ENCODE measurements at places on chromosomes 11 and 22.
A peak's percentile ranks its signal among the peaks of the same experiment; 100 is the strongest.

DNA sequence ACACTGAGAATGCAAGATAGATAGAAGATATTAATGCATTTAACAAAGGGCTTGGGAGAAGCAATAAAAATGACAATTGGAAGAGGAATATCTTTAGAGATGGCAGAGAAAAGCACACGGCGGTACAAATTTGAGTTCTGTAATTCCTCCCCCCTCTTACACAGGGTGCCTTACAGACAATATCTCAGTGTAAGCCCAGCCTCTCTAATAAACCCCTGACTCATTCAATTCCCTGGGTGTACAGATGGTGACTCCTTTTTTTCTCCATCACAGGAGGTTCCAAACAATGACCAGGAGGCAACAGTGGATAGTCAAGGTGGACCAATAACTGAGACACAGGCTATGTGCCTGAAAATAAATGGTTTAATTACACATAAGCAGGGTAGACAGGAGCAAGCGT lies 598.6 kb downstream of the OPCML start:
- DNase-seq, result no peak

- no peak for DNase-seq
Observed at GRCh38 chr22:47858773-47859306, 1096.4 kb downstream of the TBC1D22A start.

DNA sequence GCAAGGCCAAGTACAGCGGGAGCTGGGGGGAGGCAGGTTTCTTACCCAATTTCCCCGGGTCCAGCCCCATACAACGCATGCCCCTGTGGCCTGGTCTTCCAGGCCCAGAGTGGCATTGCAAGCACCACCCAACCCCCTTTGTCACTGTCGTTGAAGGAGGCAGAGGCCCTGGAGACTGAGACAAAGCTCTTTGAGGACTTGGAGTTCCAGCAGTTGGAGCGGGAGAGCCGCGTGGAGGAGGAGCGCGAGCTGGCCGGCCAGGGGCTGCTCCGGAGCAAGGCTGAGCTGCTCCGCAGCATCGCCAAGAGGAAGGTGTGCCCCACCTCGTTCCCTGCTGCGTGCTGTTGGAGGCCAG lies 27.8 kb downstream of the PHLDB1 start:
- no peak for DNase-seq

GRCh38 chr22:44395118-44396005 lies 82.6 kb upstream of the SHISAL1 start:
- DNase-seq, result no peak

- no peak for DNase-seq
Observed at GRCh38 chr11:118241764-118242098, 10.4 kb downstream of the MPZL3 start.

GRCh38 chr11:59754494-59754858 lies 700 bp upstream of the STX3 start:
- DNase-seq, result no peak

GRCh38 chr11:959027-959426 lies 33.4 kb downstream of the AP2A2 start:
- no peak for DNase-seq

- no peak for DNase-seq
Observed at GRCh38 chr11:86737737-86738136, 62.6 kb upstream of the PRSS23 start.

DNA sequence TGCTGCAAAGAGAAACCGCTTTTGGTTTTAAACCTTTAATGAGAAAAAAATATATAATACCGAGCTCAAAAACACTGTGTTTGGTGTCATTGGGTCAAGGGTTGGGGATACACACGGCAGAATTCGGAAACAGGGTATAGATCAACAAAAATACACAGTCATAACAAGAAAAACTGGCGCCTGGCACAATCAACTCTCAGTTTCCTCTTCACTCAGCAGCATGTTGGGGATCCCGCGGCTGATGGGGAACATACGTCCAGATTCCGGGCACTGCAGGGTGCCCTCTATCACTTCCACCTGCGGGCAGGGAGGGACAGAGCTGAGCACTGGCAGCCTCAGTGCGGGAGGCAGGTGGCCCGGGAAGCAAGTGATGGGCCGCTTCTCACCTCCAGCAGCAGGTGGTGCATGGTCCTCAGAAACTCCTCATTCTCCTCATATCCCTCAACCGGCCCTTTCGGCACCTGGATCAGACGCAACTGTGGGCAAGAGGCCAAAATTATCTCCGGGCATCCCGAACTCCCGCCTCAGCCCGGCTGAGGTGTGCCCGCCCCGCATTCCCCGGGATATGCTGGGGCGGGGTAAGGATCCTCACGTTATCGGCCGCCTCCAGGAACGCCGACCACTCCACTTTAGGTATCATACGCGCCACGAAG lies 561 bp downstream of the TRMT112 start:
- DNase-seq, result peak; percentile 27

DNA sequence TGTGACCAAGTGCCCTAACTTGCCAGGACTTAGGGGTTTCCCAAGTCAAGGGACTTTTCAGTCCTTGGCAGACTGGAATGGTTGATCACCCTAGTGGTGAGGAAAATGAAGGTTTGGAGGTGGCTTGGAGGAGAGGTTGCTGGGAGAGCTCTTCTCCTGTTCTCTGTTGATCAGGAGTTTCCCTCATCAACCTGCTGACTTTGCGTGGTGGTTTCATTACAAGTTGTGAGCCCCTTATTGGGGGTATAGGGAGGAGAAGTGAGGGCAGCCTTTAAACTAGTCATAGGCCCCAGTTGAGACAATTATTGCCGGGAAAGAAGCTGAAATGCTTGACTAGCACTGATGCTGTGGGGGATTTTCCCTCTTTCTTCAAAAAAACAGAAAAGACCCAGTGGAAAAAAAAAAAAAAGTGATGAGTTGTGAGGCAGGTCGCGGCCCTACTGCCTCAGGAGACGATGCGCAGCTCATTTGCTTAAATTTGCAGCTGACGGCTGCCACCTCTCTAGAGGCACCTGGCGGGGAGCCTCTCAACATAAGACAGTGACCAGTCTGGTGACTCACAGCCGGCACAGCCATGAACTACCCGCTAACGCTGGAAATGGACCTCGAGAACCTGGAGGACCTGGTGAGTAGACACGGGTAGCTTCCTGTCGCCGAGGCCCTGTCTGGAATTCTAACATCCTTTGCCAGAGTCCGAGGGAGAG lies at the start of gene CXCR5:
TSS of gene CXCR5 (plus strand) at position 525 of the 704 bp plus-strand sequence. CDS start at position 575, 50 bp downstream.
- peak; percentile 64 for DNase-seq

GRCh38 chr11:19713196-19714021 lies 772 bp downstream of the NAV2 start:
- DNase-seq, result no peak

- no peak for DNase-seq
Observed at GRCh38 chr22:43782448-43782847, 29.7 kb downstream of the EFCAB6 start.

GRCh38 chr11:94793002-94793401 lies 24.8 kb downstream of the AMOTL1 start:
- DNase-seq, result no peak

DNA sequence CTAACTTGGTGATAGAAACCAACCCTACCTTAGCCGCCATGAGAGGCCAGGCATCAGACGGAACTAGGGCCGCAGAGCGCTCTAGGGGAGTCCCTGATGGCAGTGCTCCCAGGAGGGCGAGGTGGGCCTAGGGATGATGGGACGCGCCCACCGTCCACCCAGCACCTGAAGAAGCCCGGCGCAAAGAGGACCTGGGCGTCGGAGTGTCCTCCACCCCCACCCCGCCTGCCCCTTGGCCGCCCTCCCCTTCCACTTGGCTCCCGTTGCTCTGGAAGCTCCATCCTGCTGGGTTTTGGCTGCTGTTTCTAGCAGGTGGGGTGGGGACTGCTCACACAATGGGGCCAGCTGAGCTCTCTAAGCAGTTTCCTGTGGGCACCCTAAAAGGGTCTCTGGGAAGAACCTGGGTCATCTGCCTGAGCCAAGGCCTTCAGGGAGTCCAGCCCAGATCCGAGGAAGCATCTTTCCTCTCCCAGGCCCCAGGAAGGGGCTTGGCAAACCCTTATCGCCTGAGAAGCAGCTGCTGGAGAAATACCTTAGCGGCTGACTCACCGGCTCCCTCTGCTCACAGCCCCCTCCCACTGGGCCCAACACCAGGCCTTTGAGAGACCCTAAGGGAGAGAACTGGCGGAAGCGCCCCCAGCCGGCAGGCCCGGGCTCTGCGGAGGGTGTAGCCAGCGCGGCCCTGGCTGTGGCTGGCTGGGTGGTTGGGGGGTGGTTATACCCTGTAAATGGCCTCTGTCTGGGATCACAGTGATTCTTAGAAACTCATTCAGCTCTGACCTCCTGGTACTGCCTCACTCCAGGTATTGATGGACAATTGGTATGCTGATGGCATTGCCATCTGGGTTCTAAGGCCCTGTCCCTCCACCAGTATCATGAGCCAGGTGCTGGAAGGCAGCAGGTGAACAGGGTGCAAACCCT lies 19.3 kb downstream of the CREB3L1 start:
- DNase-seq, result no peak

DNA sequence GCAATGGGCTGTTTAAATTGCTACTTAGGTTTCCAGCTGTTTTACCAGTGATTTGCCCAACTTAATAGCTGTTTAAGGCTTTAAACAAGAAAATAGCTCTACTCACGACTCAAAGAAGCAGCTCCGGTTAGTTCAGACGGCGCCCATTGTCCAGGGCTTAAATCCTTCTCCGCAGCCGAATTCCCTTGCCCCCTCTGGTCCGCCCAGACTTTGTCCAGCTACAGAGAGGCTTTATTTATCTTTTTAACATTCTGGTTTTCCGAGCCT lies 20.9 kb upstream of the SCUBE1 start:
- no peak for DNase-seq

DNA sequence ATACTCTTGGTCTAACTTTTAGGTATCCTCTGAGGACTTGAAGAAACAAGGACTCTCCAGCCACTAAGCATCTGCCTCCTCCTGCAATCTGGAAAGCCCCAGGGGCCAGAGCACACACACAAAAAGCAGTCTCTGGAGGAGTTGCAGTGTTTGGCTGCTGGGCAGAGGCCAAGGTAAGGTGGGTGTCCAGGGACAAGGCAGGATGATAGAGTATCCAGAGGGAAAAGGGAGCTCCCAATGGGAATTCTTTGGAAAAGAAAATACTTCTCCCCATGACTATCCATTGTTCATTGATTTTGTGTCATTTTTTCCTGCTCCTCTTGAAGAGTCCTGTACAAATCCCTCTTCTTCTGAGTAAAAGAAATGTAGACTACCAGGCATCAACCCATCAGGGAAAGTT lies at the start of gene OR52I2:
TSS of gene OR52I2 (plus strand) at position 301 of the 400 bp plus-strand sequence.
- no peak for DNase-seq

- no peak for DNase-seq
Observed at GRCh38 chr22:50363166-50363802, 20.2 kb downstream of the PPP6R2 start.

- no peak for DNase-seq
Observed at GRCh38 chr11:71284525-71285092, 32.2 kb upstream of the SHANK2 start.

DNA sequence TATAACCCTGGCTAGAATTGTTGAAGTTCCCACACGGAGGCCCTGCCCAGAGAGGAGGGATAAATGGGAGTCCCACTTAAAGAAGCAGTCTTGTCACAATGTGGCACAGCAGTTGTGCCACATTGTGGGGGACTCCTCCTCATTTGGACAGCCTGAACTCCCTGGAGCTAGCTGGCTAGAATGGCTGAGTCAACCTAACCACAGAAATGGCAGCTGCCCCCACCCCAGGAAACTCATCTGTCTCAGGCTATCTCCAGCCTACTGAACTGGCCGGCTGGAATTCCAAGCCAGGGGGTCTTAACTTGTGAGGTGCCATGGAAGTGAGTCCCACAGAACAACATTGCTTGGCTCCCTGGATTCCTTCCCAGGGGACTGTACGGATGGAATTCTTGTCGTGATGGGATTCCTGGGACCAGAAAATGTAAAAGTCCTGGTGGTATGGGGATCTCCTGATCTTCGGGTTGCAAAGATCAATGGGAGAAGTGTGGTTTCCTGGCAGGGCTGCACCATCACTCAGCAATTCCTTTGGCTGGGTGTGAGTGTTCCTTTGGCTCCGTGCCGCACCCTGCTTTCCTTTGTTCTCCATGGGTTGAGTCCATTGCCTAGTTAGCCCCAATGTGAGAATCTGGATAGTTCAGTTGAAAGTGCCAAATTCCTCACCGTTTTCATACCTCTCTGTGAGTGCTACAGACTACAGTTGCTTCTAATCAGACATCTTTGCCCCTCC lies 791.2 kb upstream of the FAT3 start:
- DNase-seq, result no peak

DNA sequence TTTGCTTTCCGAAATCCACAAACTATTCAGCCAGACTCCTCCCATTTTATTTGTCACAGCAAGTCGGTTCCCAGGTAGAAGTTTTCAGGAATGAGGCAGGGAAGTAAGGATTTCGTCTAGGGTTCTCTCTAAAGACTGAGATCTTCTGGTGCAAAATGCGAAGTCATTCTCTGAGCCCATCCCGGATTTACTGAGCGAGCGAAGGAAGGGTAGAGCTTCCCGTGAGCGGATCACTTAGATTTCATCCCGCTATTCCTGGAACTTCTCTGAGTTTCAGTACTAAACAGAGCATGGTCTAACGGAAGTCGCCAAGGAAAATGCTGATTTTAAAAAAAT lies 3.1 kb upstream of the CALCA start:
- DNase-seq, result no peak

DNA sequence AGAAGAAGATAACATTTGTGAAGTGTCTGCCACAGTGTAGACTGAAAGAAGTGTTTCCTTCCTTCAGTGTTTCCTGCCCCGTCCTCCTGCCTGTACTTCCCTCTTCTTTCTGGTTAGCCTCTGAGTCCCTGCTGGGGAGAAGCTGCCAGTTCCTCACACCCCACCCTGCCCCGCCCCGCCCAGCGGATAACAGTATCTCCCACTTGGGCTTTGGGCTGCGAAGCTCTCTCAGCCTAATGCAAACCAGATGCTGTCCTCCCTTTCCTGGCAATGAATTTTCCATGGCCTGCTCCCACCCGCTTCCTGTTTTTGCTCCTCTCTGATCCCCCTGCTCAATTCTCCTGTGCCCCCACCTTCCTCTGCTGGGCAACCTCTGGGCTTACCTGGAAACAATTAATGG lies 5.2 kb upstream of the RAB3IL1 start:
- no peak for DNase-seq

DNA sequence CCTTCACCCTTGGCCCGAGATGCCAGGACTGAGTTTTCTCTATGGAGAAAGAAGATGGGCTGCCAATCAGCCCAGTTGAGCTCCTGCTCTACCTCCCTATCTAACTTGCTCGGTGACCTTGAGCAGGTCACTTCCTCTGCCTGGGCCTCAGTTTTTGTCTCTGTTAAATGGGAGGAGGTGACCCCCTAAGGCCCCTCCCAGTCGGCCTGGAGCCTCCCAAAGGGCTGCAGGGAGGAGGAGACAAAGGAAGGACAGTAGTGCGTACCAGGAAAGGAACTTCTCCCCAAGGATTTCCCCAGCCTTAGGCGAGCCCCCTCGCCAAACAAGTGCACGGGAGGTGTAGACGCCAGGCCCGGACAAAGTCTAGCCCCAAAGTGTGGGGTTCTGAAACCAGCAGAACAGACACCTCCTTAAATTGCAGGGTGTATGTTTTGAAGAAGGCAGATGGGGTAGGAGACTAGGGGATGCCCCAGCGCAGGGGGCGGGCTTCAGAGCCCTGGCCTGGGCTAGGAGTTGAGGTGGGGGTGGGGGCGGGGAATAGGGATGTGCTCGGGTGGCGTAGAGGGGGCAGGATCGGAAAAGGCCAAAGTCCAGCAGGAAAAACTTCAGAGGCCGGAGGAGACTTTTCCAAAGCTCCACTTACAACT lies 1.0 kb downstream of the CBX7 start:
- no peak for DNase-seq
